Nucleus accumbens (tissue), 56 donors: ENCODE measurements at places on chromosomes 4 and X.
A peak's percentile ranks its signal among the peaks of the same experiment; 100 is the strongest.

- no peak for DNase-seq
Measured at GRCh38 chrX:140724309-140724708, 14.8 kb downstream of the LINC00632 start.

- no peak for DNase-seq
Measured at GRCh38 chr4:148396986-148397673, 45.1 kb downstream of the NR3C2 start.

DNA sequence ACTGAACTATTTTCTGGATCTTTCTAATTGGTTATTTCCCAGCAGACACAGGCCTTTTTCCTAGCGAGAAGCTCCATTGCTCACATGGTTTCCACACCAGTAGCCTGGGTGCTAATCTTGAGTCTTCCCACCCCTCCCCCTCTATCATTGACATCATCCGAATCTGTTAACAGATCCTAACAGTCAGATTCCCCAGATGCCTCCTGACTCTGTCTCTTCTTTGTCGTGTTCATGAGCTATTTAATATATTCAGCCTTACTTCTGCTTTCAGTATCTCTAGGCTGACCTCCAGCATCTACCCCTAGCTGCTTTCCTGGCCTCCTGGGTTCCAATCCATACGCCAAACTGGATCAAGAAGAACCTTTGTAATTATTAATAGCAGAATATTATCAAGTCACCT is 85.0 kb downstream of the CLNK start:
- DNase-seq, result no peak

DNA sequence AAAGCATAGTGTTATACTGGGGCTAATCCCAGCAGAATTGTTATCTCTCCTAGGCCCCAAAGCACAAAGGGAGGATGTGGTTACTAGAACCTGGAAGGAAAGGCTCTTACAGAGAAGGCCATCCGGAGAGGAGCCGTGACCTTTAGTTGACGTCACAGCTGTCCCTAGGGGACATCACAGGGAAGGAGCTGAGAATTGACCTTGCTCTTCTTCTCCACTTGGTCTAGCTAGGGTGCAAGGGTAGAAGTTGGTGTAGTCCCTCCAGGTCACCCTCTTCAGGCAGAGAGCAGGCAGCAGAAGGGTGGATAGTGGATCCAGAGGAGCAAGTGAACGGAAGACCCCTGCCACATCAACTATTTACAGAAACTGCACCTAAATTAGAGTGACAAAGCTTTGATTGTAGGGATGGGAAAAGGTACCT is 22.8 kb upstream of the FGF2 start:
- DNase-seq, result no peak

GRCh38 chr4:3791256-3791655 is 25.1 kb downstream of the ADRA2C start:
- DNase-seq, result no peak

DNA sequence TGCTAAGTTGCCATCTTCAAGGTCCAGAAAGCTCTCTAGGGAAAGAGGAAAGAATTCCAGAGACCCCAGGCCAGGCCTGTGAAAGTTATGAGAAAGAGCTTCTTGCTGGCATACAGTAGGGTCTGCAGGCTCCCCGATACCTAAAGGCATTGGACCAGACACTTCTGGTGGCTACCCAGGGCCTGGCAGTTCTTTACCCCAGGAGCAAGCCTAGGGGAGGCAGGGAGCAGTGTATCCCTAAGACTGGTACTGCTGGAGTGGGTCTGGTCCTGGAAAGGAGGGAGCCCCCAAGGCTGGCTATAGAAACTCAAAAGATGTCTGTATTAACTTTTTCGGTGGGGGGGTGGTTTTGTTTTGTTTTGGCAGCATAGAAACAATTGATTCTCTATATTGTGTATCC is 19.8 kb upstream of the FAM193A start:
- DNase-seq, result no peak

- no peak for DNase-seq
Measured at GRCh38 chrX:55142206-55142918, 53.5 kb downstream of the PAGE2 start.

DNA sequence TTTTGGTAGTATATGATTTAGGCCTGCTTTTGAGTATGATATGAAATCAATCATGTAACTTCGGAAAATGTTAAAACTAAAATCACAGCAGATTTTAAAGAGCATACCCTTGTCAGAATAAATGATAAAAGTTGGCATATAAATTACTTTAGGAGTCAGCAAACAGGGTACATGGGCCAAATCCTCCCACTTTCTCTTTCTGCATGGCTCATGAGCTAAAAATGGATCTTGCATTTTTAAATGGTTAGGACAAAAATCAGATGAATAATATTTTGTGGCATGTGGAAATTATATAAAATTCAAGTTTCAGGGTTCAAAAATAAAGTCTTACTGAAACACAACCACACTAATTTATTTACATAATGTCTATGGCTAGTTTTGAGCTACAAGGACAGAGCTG is 214.9 kb downstream of the GASK1B start:
- no peak for DNase-seq

DNA sequence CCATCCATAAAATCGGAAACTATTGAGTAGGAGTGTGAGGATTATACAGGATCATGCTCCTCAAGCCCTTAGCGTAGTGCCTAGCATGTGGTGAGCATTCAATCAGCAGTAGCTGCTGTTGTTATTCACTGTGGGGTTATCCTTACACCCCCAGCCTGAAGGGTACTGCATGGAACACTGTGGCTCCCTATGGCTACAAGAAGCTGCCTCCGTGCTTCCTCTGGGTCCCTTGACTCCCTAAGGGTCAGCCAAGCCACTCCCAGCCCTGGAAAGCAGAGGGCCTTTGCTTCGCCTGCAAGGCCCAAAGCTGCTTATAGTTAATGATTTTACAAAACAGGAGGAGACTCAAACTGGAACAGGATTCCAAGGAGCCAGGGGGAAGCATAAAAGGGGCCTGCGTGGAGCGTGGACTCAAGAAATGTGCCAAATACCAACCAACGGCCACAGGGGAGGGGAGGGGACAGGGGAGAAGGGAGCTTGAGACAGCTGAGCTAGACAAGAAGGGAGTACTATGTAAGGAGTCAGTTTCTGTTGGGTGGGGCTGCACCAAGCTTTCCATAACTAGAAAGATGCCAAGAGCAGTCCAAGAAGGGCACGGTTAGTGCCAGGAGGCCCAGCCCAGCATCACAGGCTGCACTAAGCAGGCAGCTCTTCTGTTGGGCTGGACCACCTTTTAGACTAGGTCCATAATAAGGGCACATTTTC is 15.9 kb downstream of the SEPTIN6 start:
- no peak for DNase-seq

GRCh38 chr4:3276986-3277385 is 15.8 kb upstream of the RGS12 start:
- no peak for DNase-seq

GRCh38 chrX:24682739-24683432 is 10.8 kb upstream of the POLA1 start:
- no peak for DNase-seq

- DNase-seq, result no peak
Measured at GRCh38 chr4:109998867-109999584, 86.3 kb downstream of the EGF start.

DNA sequence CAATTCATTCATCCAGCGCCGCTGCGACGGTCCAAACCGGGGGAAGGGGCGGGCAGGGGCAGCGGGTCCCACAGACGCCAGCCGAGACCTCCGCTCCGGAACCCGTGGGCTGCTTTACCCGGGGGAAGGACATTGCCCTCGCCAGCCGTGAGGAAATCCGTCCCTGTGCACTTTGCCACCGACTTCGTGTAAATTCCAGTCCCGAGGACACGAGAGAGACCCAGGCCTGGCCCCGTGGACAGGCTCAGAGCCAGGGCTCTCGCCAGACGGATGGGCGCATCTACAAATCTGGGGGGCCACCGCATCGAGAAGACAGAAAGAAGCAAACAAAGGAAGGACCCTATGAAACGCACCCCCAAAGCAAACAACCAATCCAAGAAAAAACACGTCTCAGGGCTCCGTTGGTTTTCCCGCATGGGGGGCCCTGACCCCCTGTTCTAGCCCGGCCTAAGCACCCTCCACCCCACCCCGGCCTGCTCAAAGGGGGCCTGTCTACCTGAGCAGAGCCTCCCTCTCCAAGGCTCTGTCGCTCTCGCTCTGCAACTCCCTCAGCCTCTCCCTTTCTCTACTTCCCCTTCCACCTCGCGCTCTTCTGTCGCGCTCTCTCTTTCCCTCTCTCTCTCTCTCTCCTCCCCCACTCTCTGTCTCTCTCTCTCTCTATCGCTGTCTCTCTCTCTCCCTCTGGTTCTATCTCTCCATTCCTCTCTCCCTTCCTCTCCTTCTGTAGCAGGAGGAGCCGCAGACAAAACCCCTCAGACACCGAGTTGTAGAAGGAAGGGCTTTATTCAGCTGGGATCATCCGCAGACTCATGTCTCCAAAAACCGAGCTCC is 11.3 kb downstream of the FRG2 start:
- no peak for DNase-seq

GRCh38 chr4:54217642-54218495 is 11.2 kb upstream of the PDGFRA start:
- peak; percentile 61 for DNase-seq

DNA sequence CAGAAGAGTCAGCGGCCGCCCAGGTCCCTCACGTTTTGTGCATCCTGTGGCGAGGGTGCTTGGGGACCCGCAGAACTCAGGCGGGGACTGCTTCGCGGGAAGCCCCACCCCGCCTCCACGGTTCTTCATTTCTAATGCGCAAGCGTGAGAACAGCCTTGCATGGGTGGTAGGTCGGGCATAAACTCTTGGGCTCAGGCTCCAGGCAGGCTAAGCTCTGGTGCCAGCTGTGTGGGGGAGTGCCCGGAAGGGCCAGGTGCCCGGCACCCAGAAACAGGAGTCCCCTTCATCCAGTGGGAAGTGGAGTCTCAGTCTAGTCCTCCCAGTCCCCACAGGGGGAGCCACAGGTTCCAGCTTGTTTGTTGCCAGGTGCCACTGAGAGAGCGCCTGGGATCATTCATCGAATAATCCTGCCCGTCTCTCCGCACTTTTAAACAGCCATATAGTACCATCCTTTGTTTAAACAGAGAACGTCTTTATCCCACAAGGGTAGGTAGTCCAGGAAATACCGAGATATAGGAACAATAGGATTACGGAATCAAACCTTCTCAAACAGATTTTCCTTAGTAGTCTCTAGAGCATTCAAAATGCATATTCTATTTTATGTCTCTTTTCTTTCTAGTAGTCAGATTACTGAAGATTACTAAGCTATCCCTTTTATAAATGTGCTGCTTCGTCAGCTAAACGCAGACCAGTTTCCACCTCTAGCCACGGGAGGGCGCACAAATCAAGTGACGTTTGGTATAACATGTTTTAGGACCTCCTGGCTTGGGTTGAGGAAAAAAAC is 12.7 kb upstream of the RBBP7 start:
- peak; percentile 34 for DNase-seq

GRCh38 chrX:153689654-153690465 is 2.1 kb downstream of the SLC6A8 start:
- no peak for DNase-seq

GRCh38 chr4:74983253-74983635 is 50.3 kb downstream of the PARM1 start:
- DNase-seq, result no peak

- DNase-seq, result no peak
Measured at GRCh38 chr4:138092060-138092459, 150.1 kb downstream of the SLC7A11 start.

DNA sequence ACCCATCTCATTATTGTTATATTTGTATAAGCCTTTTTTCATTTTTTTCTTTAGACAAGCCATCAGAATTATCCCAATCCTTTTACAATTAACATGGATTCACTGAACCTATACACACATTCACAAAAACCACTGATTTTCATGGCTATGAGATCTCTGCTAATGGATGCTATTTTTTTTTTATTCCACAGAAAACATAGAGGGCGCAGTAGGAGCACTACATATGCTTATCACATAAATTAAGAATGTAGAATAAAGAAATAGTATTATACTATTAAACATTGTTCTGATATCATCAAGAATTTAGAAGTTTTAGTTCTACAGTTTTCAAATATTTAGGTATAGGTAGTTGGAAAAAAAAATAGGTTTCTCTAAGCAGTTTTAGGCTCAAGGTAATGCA is 1477.4 kb downstream of the ARAP2 start:
- no peak for DNase-seq

DNA sequence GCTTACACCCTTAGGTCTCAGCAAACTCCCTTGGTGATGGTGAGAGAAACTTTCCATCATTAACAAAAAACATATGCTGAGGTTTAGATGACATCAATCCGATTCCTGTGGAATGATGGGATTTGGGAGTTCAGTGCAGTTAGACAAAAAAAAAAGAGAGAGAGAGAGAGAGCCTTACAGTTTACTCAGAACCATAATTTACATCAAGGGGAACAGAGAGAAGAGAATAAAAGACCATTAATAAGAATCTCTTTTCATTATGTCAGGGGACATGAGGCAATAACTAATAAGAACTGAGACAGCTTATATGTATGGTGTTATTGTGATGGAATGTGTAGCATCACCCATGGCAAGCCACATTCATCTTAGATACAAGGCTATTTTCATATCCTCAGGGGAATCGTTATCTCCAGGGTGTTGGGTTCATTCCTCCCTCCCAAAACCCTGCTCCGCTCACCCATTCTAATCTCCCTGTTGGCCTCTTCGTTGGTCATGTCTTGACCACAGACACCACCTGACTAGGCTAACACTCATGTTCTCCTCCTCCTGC is 175.7 kb upstream of the MXRA5 start:
- no peak for DNase-seq

GRCh38 chr4:39883646-39884045 is 94.1 kb downstream of the PDS5A start:
- no peak for DNase-seq

- DNase-seq, result no peak
Measured at GRCh38 chr4:165537028-165537648, 158.3 kb downstream of the CPE start.

DNA sequence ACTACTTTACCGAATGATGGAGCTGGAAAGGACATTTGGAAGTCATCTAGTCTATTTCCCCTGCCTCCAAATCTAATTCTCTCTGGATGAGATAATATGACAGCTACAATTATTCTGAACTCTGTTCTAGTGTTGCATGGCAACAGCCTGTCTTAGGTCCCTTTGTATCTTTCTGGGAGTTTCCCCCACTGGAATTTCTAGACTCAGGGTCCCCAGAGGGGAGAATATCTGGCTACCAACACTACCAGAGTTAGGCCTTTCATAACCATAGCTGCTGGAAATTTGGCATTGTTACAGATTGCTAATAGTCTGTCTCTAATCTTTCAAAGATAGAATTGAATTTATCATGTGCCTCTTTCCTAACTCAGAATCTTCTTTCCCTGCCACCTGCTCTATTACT is 4.5 kb downstream of the MSN start:
- DNase-seq, result no peak

DNA sequence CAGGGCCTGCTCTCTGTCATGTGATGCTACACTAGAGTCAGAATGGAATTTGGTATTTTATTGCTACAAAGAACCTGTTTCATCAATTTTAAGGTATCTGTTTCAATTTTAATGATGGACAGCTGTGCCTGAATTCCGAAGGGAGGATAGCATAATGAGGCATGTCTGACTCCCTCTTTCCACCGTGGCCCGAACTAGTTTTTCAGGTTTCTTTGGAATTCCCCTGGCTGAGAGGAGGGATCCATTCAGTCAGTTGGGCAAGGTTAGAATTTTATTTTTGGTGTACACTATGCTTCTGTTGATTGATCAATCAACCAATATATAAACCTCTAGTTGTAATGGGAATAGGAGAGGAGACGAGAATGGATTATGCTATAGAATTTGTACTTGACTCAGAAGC is 761.8 kb downstream of the FAM133A start:
- DNase-seq, result no peak
